Lower leg skin (tissue), 4 donors: ENCODE measurements at places on chromosomes 7 and 10.

GRCh38 chr7:130441408-130441869, 623 bp upstream of the CEP41 start:
- DNase-seq: no peak

GRCh38 chr7:118076564-118076963, 107.4 kb upstream of the LSM8 start:
- DNase-seq: no peak

GRCh38 chr10:119030421-119031250, 1.1 kb downstream of the NANOS1 start:
- DNase-seq: no peak

- peak; percentile 98 for DNase-seq
Measured at GRCh38 chr7:48088559-48089045, 463 bp upstream of the UPP1 start.

DNA sequence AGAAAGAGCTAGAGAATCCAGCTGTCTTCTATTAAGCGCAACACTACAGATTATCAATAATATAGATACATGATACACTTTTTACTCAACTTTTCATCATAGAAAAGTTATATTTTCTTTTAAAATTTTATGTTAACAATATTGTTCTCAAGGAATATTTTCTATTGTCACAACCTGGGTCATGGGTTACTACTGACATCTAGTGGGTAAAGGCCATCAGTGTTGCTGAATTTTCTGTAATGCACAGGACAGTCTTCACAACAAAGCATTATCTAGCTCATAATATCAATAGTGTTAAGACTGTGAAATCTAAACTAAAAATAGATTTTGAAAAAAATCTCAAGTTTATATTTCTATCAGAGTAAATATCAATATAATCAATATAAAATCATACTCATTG, 209.8 kb downstream of the ZNF33B start:
- DNase-seq: no peak

- no peak for DNase-seq
Measured at GRCh38 chr7:80815733-80816132, 103.1 kb downstream of the SEMA3C start.

DNA sequence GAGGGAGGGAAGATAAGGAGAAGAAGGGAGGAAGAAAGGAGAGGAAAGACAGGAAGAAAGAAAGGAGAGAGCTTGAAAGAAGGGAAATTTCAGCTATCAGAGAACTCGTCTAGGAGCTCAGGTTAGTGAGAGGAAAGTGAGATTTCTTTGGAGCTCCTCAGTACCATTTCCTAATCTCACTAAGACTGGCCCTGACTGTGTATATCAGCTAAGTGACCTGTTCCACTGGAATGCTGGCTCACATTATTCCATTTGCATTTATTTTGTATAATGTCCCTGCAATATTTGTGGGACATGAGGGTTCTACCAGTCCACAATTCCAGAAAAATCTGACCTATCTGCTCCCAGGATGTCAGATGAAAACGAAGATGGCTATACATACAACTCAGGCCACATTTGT, 114.7 kb upstream of the CELF2 start:
- no peak for DNase-seq

- DNase-seq: no peak
Measured at GRCh38 chr10:23461557-23461956, 22.7 kb downstream of the OTUD1 start.

DNA sequence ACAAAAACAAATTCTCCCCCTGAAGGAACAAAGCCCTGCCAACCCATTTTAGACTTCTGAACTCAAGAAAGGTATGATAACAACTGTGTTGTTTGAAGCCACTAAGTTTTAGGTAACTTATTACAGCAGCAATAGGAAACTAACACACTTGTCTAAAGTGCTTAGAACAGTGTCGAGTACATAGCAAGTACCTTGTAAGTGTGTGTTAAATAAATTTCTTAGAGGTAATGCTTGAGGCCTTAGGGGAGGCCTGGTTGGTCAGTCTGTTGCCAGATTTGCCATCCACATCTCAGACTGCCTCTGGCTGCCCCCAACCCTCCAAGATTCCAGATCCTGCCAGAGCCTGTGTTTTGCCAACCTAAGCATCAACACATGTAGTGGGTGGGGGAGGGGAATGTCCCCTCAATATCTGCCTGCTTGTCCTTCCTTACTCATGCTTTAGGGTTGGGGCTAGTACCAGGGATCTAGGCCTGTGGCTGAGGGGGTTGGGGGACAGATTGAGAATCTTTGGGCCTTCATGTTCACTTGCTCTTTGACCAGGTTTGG, 27.1 kb upstream of the PAX2 start:
- DNase-seq: no peak

DNA sequence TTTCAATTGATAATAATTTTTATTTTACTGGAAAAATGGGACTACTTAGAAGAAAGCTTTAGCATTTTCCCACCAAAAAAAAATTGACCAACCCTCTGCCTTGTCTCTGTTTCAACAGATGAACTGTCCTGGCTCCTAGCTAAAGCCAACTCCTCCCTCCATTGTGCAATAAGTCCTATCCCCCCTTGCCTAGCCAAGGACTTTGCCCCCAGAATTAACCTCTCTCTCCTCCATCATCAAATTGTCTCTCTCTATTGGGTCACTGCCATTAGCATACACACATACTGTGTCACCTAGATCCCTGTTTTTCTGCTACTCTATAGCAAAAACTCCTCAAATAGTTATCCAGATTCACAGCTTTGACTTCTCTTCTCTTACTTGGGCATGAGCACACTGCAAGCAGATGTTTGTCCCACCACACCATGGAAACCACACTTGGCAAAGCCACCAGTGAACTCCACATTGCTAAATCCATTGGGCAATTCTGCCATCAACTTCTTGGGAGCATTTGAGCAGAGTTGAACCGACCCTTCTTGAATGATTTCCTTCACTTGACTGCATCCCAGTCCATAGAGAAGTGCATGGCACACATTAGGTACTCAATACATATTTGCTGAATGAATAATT, 91.4 kb upstream of the NEBL start:
- no peak for DNase-seq

DNA sequence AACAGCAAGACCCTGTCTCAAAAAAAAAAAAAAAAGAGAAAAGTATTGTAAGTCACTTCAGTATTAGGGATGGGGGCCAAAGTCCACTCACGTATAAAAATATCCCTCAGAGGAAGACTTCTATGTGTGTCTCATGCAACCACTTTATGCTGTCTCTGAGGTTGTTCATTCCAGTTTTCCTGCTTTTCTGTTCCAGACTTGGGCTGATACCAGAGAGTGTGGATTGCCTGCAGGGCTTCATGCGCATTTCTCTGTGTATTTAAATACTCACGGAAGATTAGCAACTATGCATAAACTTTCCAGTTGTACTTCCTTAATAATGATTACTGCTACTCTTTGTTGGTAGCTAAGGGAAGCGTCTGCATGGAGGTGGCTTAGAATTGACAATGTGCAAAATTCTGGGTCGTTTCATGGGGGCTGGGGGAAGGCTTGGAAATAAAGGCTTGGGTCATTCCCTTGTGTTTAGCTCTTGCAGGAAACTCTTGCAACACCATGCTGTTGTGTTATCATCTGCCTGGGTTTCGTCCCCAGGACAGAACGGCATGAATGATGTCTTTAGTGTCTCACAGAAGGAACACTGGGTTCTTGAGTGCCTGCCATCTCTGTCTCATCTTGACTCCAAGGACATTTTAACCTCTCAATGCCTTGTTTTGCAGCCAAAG, 54.1 kb downstream of the KIAA1217 start:
- peak; percentile 88 for DNase-seq

- DNase-seq: no peak
Measured at GRCh38 chr7:28065308-28065707, 115.3 kb downstream of the JAZF1 start.

GRCh38 chr10:112335868-112336265, 38.0 kb upstream of the ACSL5 start:
- DNase-seq: no peak

DNA sequence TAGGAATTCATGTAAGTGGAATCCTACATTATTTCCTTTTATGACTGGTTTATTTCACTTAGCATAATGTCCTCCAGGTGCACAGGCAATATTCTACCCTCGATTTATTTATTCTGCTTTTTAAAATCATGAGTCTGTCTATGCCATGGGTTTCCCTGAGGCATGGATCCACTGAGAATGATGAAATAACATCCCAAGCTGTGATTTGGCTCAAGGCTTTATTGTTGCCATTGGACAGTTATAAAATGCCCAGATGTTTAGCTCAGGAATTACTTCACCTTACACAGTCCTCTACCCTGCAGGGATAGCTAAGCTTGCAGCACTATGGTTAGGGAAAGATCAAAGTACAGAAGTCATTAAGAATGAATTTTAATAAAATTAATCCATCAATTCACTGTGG, 219.5 kb downstream of the FRMD4A start:
- DNase-seq: no peak

DNA sequence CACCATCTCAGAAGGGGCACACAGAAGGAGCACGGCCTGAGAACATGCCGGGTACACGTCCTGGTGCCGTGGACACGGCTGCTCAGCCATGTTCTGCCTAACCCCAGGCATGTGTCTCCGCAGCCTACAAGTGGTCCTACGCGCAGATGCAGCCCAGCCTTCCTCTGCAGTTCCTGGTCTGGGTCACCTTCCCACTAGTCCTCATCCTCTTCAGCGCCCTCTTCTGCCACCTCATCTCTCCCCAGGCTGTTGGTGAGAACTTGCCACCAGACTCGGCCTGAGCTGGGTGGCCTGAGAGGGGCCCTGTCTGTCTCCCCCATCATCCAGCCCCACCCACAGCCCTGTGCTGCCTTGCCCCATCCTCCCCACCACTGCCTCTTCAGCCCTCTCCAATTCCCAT, 5.3 kb downstream of the CLCN1 start:
- DNase-seq: no peak

DNA sequence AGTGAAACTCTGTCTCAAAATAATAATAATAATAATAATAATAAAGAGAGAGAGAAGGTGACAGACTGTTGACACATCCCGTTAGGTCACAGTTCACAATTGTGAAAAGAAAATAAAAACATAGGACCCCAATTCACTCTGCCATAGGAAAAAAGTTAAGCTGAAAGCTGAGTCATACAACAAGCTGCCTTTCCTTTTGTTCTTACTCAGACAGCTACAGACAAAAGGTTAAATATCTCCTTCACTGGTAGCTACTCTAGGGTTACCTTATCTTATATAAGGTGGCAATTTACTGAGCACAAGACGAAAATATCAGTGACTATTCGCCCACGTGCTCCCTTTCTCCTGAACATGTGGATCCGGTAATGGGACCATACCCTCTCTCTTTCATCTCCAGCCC, 17.5 kb downstream of the TUBAL3 start:
- DNase-seq: no peak

DNA sequence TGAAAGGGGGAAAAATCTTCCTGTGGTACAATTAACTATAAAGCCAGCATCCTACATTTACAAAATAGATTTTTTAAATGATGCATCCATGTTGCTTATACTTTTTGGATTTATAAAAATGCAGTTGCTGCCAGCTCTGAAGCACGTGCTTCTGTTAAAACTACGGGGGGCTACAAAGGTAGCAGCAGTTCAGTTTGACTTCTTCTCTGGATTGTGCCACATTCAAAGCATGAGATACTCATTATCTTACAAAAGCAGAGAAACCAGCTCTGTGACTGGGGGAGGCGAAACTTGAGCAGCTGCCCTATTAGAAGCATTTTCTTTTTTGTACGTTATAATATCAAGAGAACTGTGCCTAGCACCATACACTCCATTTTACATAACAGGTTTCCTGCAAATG, 31.1 kb downstream of the NEUROD6 start:
- no peak for DNase-seq

DNA sequence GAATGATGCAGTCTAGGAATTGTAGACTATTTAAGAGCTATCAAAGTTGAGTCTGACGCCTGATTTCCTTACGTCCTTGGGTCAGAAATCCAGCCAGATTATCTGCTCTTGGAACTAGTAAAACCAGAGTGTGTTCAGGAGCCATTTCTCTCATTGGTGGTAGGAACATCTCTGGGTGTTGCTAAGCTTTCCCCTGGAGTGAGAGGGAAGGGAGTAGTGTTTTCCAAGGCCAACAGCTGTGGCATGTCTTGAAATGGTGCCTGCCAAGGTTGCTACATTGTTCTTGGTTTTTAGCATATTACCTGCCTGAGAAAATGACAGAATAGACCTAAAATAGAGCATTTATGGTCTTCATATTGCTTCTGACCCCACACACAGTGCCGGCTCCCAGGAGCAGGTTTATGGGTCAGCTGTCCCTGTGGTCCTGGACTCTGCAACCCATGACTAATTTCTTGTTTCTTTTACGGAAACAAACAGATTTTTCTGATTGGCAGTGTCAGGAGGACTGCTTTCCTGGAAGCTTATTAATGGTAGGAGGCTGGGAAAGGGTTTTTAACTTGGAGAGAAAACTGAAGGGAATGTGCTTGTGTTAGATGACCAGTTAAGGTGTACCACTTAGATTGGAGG, 17.5 kb downstream of the GBF1 start:
- DNase-seq: no peak

DNA sequence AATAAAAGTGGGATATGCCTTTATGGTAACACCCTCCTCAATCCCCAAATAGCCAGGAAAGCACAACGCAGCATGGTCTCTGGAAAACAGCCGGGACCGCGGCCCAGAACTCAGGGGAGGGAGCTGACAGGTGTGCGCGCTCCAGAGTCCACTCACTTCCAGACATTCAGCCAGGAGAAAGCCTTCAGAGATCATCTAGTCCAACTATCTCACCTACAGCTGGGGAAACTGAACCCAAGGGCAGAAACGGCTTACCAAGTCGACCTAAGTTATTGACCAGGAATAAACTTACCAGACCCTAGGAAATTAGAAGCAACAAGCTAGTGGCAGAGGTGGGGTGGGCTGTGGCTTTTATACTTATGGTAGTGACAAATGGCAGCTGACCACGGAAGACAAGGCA, 16.4 kb downstream of the GSDME start:
- no peak for DNase-seq

- no peak for DNase-seq
Measured at GRCh38 chr7:46177821-46178220, 256.7 kb upstream of the IGFBP3 start.

DNA sequence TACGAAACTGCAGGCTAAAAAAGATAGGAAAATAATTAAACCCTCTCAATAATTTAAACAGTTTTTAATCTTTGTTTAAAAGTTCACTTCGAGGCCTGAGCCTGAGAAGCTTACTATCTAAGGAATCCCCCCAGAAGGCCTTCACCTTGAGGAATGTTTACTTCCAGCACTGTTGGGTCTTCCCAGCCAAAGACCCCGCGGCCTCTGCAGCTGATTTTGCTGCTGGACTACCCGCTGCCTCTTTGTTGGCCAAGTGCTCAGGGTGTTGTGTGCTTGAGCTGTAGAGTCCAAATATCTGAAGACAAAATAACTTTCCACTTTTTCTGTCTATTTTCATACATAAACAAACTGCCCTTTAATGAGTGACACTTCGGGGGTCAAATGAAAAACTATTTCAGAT, 292.7 kb downstream of the GLRX3 start:
- DNase-seq: peak; percentile 39

- no peak for DNase-seq
Measured at GRCh38 chr10:32923849-32924248, 34.2 kb downstream of the ITGB1 start.
